ENCODE measurements at places on chromosomes 5 and 9.

DNA sequence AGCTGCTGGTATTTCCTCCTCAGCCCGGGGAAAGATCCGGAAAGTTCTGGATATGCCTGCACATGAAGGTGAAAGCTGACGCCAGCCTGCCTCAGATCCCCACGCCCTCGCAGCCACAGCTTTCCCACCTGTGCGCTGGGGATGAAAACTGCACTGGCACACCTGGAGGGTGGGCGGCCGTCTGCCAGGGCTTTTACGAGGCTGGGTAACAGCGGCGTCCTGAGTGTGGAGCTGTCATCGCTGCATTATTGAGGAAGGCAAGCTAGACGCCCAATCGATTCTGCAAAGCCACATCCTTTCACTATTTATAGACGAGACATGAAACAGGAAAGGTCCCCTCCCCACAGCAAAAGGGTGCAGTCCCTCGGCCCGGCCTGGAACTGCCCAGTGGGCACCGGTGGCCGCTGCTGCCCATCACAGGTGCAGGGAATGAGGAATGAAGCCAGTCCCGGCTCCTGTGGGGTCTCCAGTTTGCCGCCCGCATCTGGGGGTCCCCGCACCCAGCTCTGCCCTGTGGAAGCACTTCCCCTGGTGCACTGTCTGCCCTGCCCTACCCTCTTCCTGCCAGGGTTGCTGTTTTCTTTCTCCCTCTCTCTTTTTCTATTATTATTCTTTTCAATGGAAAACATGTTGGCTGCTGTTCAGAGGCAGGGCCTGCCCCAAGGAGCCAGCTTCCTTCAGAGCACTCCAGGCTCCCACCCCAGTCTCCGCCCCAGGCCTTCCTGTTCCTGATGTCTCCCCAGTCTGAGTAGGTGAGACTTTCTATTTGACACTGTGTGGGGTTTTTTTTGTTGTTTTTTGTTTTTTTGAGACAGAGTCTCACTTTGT is 7.0 kb downstream of the NOTCH1 start:
- DNase-seq = no peak

GRCh38 chr5:162242416-162242815 is 174.8 kb downstream of the GABRG2 start:
- no peak for DNase-seq

DNA sequence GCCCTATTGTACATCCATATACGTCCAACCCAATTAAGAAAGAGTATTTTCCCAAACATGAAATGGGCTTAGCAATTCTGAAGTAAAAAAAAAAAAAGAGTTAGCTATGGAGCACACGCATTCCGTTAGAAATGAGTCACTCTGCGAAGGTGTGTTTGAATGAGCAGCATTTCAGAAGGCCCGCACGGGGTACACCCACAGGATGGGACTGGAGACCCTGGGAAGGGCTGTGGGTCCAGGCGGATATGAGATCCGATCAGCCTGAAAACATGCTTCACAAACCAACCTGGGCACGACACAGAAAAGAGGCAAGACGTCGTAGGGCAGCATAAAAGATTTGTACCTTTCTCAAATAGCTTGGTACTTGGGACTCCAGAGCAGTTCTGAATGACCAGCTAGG is 173.9 kb upstream of the KLF9 start:
- DNase-seq = no peak

GRCh38 chr9:95148208-95148520 is 169.3 kb downstream of the FANCC start:
- DNase-seq = no peak

GRCh38 chr5:110956280-110956912 is 115.1 kb upstream of the TSLP start:
- no peak for DNase-seq

DNA sequence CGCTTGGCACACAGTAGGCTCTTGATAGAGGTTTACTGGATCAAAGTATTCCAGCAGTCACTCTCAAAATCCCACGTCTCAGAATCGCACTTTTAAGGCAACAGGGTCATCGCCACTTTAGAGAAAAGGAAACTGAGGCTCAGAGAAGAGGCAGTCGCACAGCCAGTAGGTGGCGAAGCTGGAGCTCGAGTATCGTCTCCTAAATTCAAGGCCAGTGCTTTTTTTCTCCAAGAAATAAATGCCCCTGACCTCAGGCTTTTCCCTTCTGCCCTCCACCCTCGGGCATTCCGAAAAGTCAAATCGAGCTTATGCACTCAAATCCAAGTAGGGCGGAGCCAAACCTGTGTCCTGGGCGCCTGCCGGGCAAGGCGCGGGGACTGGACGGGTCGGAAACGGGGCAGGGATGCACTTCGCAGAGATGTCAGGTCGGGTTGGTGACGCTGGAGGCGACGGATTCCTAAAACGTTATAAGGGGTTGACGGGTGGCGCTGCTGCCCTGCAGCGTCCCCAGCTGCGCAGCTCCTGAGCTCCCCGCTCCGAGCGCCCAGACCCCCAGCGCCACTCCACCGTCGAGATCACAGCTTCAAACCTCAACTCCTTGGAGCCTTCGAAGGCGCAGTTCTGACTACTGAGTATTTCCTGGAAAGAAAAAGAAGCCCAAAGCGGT is 4.7 kb upstream of the FOXB2 start:
- no peak for DNase-seq

- DNase-seq = no peak
Observed at GRCh38 chr5:59222687-59223511, 640.0 kb downstream of the RAB3C start.

DNA sequence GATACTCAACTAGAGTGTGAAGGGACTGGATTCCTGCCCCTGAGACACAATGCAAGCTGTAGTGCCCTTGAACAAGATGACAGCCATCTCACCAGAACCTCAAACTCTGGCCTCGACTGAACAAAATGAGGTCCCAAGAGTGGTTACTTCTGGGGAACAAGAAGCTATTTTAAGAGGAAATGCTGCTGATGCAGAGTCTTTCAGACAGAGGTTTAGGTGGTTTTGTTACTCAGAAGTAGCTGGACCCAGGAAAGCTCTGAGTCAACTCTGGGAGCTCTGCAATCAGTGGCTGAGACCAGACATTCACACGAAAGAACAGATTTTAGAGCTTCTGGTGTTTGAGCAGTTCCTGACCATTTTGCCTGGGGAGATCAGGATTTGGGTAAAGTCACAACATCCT is 2.4 kb downstream of the ZNF483 start:
- DNase-seq = no peak

DNA sequence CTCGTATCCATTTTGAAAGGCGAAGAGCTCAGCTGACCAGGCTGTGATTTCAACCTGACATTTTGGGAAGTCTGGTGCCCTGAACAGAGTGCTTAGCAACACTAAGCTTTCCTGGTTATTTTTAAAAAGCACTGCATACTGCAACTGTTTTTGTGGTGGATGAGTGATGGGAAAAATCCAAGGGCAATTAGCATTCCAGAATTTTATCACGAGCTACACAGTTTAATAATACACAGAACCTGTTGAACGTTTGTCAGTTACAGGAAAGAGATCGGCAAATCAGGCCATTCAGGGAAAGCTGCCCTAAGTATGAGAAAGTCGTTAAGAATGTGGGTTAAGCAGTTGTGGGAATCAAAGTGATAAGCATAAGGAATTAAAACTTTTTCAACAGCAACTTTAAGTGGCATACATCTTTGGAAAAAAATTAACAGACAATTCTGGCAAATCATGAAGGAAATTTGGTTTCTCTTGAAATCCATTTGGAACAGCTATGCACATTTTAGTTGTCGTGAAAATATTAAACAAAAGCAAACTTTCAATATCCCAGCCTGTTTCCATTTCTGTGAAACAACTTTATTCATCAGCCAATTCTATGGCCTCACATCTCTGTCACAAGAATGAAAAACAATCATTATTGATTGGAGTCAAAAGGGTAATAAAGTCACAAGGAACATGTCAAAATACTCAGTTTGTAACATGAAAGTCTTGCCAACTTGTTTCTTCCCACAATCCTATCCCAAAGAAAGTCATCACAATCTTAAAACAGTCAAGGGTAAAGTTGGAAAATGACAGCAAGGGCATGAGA is 25.7 kb downstream of the PUM3 start:
- peak; percentile 65 for DNase-seq
